ENCODE measurements at places on chromosomes 7 and 10.

- no peak for DNase-seq
Observed at GRCh38 chr10:18473424-18474117, 177.8 kb downstream of the NSUN6 start.

- no peak for DNase-seq
Observed at GRCh38 chr10:86255405-86256251, 111.0 kb downstream of the GRID1 start.

GRCh38 chr7:19663816-19664462 is 44.9 kb downstream of the POLR1F start:
- no peak for DNase-seq

DNA sequence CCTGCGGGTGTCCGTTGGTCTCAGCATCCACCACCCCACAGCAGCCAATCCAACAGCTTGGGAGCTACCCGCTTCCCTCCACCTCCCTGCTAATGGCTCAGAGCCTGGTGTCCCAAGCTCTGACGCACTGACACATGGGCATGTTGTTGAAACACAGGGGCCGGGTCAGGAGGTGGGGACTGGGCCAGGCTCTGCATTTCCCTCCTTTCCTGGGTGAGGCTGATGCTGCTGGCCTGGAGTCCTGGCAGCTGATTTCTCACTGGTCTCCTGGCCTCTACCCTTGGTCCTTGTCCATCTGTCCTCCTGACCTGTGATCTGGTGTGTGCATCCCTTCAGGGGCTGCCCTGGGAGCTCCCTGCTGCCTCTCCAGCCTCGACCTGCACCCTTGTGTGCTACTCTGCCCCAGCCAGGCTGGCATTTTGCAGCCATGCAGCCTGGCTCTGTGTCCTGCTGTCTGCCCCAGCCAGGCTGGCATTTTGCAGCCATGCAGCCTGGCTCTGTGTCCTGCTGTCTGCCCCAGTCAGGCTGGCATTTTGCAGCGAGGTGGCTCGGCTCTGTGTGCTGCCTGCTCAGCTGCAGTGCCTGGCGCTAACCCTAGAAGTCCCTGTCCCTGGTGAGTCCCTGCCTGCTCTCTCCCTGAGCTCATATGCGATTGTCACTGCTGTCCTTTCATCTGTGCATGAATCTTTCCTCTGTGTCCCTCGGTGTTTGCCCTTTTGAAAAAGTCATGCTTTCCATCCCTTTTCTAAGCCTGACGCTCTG is 14.0 kb downstream of the AMZ1 start:
- no peak for DNase-seq

DNA sequence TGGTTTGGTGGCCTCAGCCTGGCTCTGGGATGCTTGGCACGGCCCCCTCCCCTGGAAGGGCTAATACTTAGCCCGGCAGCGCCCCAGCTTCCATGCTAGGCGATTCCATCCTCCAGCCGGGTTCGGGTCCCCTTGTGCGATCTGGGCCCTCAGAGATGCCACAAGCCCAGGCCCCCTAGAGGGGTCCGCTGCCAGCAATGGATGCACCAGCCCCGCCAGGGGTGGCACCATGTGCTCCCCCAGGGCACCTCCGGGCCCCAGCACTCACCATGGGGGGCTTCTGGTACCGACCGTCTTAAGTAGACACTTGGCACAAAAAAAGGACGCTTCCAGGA is 125.7 kb upstream of the KCTD7 start:
- DNase-seq = no peak

DNA sequence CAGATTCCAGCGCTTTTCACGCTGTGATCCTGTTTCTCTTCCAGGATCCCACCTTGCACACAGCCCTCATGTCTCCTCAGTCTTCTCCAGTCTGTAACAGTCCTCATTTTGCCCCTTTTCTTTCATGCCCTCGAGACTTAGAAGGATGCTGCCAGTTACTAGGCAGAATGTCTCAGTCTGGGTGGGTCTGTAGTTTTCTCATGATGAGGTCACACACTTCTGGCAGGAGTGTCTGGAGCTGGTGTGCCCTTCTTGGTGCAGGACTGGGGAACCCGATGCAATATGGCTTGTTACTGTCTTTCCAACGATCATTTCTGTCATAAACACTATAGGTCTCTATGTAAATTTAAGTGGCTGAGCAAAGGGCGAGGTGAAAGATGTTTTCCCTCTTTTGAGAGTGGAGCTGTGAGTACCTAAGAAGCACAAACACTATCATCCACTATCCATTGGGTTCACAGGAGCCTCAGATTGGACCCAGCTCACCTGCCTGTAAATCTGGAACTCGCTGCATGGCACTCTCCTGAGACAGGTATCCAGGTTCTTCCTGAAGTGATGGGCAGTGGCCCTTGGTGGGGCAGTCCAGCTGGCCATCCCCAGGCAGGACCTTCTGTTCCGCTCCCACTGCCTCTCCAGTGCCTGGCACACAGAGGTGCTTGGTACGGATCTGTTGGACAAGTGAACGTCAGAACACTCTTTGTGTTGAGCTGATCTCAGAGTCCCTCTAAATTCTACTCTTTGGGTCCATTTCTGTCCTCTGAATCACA is 64.3 kb upstream of the ZNF32 start:
- no peak for DNase-seq

GRCh38 chr7:77858278-77858677 is 59.7 kb downstream of the PHTF2 start:
- no peak for DNase-seq

- no peak for DNase-seq
Observed at GRCh38 chr10:101967713-101968112, 88.3 kb downstream of the ARMH3 start.

- DNase-seq = no peak
Observed at GRCh38 chr10:29648983-29649268, 14.2 kb upstream of the SVIL start.

DNA sequence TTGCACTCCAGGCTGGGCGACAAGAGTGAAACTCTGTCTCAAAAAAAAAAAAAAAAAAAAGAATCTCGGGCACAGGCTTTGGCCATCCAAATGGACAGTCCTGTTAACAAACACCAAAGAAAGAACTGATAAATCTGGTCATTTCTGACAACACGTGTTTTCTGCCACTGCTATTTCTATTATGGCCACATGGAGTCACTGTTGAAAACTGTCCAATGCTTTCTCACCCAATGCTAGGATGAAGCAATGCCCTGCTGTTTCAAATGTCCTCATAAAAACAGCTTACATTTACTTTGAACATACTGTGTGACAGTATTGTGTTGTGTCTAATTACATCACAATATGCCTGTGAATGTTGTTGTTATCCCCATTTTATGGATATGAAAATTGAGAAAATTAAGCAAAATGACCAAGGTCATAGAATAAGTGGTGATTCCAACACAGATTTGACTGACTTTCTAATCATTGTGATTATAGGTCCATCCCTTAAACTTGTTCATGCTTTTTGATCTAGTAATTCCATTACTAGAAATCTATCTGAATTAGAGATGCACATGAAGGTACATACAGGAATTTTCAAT is 19.9 kb upstream of the MAP3K8 start:
- DNase-seq = no peak

GRCh38 chr10:69952069-69952800 is 100.4 kb upstream of the MACROH2A2 start:
- no peak for DNase-seq

- DNase-seq = no peak
Observed at GRCh38 chr7:17502213-17503060, 204.0 kb downstream of the AHR start.

- DNase-seq = no peak
Observed at GRCh38 chr7:107715531-107715930, 28.4 kb upstream of the CBLL1 start.

Measured in HuH-7.5 (cell line).